ENCODE measurements at places on chromosomes 4 and X.
A peak's percentile ranks its signal among the peaks of the same experiment; 100 is the strongest.

DNA sequence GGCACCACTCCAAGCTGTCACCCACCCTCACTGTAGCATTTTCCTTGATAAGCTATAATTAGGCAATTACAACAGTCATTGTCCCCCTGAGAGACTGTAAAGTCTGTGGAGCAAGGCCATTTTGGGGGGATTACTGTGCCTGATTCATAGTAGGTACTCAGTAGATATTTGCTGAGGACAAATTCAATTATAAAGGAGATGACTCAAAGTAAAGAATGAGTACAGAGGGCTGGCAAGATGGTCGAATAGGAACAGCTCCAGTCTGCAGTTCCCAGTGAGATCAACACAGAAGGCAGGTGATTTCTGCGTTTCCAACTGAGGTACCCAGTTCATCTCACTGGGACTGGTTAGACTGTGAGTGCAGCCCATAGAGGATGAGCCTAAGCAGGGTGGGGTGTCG, 42.0 kb downstream of the MAOB start:
- no peak for DNase-seq

- no peak for DNase-seq
These were observed 69.3 kb upstream of the IL2 start for GRCh38 chr4:122525865-122526264.

- no peak for DNase-seq
These were observed 648 bp upstream of the SCD5 start for GRCh38 chr4:82799006-82799881.

- DNase-seq, result peak; percentile 59
These were observed 43.7 kb upstream of the TADA2B start for GRCh38 chr4:6999172-7000086.

DNA sequence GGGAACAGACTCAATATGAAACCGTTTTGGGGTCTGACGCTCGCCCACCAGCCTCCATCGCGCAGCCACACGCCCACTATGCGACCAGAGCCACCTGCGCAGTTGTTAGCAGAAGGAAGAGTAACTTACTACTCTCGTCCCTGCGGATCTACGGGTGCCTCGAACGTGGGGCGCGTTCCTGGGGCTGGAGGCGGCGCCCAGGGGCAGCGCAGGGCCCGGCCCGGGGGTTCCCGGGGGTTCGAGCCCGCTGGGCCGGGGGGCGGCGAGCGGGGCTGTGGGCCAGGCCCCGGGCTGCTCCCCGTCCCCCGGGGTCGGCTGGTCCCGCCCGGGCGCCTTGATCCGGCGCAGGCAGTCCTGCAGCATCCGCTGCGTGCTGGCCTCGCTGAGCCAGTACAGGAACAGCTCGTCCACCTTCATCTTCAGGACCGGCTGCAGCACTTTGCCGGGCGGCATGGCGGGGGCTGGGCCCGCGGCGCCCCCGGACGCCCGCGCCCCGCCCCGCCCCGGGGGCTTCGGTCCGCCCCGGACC, 404 bp downstream of the PPP2R3B start:
- no peak for DNase-seq

- no peak for DNase-seq
These were observed 460.2 kb upstream of the FAT1 start for GRCh38 chr4:187183826-187184225.

DNA sequence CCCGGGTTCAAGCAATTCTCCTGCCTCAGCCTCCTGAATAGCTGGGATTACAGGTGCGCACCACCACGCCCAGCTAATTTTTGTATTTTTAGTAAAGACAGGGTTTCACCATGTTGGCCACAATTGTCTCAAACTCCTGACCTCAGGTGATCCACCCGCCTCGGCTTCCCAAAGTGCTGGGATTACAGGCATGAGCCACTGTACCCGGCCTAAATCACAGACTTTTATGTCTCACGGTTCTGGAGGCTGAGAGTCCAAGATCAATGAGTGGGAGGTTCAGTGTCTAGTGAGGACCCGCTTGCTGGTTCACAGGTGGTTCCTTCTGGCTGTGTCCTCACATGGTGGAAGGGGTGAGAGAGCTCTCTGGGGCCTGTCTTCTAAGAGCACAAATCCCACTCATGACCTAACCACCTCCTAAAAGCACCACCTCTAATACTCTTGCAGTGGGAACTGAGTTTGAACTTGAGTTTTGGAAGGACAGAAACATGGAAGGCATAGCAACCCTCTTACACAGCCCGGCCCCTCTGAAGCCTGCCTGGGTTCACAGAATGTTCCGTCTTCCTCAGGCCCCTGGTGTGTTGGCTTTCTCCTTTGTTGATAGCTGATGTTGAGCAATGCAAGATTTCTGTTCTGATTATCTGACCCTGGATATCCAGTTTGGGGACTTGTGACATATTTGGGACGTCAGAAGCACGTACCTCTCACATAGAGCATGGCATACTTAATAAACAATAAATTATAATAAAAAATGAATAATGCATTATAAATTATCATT, 1.9 kb upstream of the AKAP17A start:
- no peak for DNase-seq

DNA sequence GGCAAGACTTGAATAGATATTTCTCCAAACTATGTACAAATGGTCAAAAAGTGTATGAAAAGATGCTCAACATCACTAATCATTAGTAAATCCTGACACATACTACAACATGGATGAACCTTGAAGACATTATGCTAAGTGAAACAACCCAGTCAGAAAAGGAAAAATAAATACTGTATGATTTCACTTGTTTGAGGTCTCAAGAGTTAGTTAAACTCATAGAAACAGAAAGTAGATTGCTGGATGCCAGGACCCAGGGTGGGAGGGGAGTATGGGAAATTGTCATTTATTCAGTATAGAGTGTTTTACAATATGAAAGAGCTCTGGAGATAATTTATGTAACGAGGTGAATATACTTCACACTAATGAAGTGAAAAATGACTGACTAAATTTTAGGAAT, 32.4 kb downstream of the PRMT9 start:
- DNase-seq, result no peak

GRCh38 chr4:86965019-86965976, 30.5 kb downstream of the AFF1 start:
- no peak for DNase-seq

DNA sequence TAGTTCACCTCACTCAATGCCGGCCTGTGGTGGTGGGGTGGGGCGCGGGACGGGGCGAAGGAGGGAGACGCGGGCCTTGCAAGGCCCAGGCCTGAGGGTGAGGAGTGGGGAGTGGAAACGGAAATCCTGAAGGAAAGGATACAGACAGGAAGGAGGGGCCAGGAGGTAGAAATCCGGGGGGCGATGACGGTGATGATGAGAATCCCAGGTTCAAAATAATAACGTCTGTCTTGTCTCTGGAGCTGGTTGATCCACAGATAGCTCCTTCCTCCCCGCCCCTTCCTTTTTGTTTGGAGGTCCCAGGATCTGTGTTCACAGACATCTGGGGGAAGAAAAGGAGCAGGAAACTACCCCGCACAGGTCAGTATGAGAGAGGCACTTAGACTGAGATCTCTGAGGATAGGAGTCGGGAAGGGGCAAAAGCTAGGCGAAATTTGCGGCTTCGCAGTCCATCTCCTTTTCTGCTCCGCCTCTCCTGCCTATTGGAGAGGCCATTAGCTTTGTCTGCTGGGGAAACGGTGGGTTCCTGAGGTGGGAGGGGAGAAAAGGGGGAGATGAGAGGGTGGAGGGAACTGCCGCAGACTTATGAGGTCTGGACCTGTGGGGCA, 746 bp downstream of the TCEAL7 start:
- no peak for DNase-seq

- DNase-seq, result no peak
These were observed 367.5 kb downstream of the PRDM5 start for GRCh38 chr4:120555058-120555457.

DNA sequence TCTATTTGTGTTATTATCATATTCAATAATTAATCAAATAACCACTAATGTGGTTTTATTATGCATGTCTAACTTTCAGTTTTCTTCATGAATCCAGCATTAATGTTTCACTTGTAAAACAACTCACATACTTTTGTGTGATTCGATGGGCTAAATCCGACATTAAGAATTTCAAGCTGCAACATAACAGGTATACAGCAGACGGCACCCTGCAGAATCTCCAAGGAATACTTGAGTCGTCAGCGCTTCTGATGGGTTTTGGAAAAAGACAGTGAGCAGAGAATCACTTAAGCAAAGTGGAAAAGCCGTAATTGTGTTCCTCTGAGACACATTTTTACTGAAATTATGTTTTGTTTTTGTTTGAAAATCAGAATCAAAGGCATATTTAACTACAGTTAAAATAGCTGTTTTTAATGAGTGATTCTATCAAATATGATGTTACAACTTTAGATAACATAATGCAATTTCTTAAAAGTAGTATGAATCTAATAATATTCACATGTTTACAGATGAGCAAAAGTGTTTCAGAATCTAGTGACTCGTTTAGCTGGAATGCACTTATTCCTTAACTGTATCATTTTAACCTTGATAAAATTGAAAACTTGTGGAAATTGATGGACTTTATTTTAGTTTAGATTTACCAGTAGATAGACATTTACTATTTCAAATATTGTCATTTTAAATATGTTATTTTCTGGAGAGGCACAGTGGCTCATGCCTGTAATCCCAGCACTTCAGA, 514.8 kb downstream of the CCSER1 start:
- DNase-seq, result no peak

DNA sequence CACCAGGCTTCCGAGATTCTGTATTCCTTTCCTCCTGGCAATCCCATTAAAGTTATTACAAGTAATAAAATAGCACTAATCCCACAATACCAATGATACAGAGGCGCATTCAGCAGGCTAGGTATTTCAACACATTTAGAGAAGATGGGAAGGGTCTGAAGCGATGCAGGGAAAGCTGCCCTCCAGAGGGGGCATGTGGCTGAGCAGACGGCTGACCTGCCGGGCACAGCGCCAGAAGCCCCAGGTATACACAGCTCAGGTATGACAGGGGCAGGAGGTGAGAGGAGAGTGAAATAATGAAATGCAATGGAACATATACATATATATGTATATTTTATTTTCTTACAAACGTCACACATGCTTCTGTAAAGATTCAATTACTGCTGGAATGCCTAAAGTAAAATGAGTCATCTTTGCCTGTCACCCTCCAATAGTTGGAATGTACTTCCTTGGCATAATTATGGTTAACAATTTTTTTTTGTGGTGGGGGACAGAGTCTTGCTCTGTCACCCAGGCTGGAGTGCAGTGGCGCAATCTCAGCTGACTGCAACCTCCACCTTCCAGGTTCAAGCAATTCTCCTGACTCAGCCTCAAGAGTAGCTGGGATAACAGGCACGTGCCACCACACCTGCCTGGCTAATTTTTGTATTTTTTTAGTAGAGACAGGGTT, 21.3 kb upstream of the CDKN2AIP start:
- DNase-seq, result peak; percentile 84

- DNase-seq, result peak; percentile 10
These were observed 19.6 kb upstream of the CHM start for GRCh38 chrX:86066998-86067397.

DNA sequence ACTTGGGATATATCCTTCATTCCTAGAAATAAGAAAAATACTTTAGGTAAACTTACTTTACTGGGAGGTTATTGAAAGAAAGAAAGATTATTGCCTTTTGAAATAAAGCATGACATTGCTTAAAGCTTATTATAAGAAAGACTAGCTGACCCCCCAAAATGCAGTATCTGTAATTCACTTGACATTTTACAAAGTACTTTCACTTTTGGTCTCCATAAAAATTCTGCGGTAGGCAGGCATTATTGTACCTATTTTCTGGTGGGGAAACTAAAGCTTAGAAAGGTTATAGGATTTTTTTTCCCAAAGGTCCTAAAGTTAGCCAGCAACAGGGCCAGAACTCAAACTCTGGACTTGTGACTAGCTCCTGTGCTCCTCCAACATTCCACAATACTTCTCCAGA, 29.7 kb upstream of the TXK start:
- DNase-seq, result no peak

- DNase-seq, result no peak
These were observed 11.4 kb upstream of the NKRF start for GRCh38 chrX:119617517-119618164.

DNA sequence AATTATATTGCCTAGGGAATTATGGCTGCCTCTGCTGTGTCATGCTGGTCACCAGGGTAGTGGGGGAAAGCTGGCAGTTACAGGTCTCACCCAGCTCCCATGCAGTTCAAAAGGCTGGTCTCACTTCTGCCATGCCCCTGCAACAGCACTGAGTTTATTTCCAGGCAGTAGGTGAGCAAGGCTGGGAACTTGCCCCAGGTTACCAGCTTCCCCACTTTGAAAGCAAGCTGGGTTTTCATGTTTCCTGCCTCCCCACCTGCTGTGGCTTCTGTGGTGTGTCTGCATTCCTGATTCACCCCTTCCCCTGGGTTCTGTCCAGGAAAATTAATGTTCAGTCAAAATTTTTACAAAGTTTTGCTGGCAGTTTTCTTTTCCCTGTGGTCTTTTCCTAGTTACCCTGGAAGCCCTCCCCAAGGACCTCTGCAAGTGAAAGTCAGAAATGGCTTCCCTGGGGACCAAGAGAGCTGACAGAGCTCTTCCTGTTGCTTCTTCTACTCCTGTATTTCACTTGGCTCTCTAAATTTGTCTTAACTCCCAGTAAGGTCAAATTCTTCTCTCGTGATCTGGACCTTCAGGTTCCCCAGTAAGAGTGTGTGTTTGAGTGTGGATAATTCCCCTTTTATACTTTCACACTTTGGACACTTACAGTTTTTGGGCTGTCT, 58.5 kb upstream of the AGTR2 start:
- DNase-seq, result no peak

- no peak for DNase-seq
These were observed 3.3 kb downstream of the NLGN4X start for GRCh38 chrX:6225288-6225910.

DNA sequence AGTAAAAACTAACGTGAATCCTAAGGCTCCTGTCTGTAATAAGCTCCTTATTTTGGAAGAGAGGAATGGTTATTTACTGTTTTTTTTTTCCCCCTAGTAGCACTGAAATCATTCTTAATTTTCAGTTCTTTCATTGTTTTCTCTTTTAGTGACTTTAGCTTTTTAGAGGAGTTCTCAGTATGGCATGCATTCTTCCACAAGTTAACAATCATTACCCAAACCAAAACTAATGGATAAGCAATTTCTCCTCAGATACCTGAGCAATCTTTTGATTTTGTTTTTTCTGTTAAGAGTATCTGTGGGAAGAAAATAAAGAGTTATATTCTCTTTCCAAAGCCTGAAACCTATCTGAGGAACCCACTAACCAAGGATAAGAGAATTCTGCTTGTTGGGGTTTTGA, 16.7 kb upstream of the PPA2 start:
- no peak for DNase-seq

DNA sequence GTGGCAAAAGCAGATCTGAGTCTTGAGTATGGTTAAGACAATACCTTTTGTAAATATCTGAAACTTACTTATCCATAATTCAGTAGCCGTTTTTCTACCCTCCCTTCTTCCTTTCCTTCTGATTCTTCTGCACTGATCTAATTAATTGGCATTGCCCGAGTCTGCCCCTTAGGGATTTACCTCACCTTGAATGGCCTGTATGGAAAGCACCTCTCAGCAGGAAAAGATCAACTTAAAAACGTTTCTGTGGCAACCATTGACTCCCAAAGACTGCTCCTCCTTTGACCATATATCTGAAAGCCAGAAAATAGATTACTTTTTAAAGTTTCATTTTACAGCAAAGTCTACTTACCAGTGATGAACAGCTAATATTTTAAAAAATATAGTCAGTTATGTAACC, 496.5 kb upstream of the LCORL start:
- DNase-seq, result no peak

All from HT1080 (cell line).